ENCODE measurements at places on chromosomes 3 and 15.

GRCh38 chr15:95825671-95826411, 504.7 kb upstream of the NR2F2 start:
- DNase-seq, result no peak

DNA sequence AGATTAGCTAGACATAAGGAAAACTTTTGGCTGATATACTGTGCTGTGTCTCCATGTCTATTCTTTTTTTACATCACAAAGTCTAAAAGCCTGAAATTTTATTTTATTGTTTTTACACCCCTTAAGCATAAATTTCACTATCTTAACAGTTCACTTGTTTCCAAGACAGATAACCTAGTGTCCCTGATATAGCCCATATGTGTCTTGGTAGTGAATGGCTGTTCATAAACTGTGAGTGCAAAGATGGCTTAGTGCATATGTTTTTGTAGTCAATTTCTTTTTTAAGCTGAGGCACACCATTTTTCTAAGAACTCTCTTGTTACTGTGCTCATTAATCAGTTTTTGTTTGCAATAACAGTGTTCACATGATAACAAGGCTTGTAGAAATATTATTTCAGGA, 381.1 kb downstream of the OXSM start:
- DNase-seq, result no peak

- no peak for DNase-seq
Measured at GRCh38 chr3:12643724-12644123, 20.2 kb downstream of the RAF1 start.

DNA sequence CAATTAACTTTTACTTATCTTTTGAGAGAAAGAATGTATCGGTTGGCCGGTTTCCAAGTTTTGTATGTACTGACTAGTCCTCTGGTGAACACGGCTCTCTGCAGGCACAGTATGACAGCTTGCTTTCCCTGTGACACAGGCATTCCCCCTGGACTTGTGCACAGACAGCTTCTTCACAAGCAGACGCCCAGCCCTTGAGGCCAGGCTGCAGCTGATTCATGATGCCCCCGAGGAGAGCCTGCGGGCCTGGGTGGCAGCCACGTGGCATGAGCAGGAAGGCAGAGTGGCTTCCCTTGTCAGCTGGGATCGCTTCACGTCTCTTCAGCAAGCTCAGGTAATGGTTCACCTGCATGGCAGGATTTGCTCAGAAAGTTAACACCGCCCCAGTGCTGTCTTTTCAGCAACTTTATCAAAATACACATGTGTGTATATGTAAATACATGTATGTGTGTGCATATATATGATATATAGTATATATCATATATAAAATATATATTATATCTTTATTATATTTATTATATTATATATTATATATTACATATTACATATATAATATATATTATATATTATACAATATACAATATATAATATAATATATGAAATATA, 25.5 kb downstream of the FAN1 start:
- DNase-seq, result no peak

- DNase-seq, result no peak
Measured at GRCh38 chr3:72383883-72384282, 464.4 kb downstream of the SHQ1 start.

DNA sequence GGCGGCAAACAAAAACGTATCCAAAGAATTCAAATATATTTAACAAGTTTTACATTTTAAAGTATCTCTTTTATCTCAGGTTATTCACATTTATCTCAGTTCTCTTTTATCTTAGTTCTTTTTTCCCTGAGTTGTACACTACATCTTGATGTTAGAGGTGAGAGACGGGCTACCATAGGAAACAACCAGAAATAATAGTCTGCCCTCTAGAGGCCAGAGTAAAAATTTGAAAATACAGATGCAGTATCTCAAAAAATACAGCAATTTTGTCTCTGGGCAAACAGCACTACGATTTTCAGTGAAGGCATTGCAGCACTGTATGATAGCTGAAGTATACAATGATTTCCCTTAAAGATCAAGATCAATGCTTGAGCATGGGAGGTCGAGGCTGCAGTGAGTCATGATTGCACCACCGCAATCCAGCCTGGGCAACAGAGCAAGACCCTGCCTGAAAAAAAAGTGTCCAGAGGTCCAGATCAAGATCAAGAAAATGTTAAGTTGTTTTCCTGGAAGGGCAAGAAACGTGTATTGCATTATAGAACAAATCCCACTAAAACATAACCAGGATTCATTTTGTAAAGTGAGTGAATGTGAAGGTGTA, 82.6 kb upstream of the ATP11B start:
- peak; percentile 48 for DNase-seq

GRCh38 chr15:67138891-67139855, 73.8 kb downstream of the SMAD3 start:
- DNase-seq, result no peak

- peak; percentile 19 for DNase-seq
Measured at GRCh38 chr15:42619656-42620371, 44.4 kb downstream of the STARD9 start.

- no peak for DNase-seq
Measured at GRCh38 chr3:152564459-152564858, 270.5 kb upstream of the P2RY1 start.

DNA sequence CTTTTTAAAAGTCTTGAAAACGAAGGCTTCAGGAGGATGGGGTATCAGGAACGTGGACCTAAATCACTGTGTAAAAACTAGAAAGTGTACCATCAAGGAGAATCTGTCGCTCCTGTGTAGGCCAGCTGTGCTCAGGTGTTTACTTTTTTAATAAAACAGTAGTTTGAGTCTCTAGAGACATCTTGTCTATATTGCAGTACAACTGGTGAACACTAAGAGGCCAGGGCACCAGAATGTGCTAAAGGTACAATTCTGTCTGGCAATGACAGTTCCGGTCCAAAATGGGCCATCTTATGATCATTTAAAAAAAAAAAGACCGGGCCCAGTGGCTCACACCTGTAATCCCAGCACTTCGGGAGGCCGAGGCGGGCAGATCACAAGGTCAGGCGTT, 61.8 kb upstream of the MCF2L2 start:
- DNase-seq, result no peak

DNA sequence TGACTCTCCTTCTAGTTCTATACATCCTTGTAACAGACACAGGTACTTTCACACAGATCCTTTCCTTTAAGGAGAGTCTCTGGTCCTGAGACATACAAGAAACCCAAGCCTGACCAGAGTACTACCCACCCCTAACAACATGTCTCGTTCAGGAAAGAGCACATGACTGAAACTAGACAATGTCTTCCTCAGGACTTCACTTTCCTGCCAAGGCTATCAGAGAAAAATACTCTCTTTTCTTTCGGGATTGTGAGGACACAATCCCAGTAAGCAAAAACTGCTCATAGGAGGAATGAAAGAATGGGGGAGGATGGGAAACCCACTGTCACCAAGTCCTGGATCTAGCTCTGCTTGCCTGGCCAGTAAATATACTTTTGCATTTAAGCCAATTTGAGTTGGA, 11.5 kb upstream of the ANKRD28 start:
- DNase-seq, result peak; percentile 16

DNA sequence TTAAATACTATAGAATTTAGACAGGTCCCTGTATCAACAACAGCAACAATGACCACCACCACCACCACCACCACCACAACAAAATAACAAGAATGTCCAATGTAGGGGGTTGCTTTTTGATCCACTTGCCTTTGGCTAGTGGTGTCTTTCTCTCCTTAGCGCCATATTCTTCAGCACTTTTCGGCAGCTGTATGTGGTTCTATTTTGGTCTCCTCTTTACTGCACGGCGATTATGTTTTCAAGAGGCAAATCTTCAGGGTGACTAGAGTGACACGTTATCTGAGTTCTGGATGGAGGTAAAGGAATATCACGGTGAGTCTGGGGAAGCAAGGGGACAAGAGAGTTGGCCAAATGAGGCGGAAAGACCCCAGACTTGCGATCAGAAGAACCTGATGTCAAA, 56.1 kb downstream of the ST6GAL1 start:
- no peak for DNase-seq

- peak; percentile 83 for DNase-seq
Measured at GRCh38 chr3:170572665-170573253, 13.1 kb downstream of the SLC7A14 start.

- no peak for DNase-seq
Measured at GRCh38 chr15:39799552-39800011, 16.9 kb upstream of the FSIP1 start.

GRCh38 chr15:42592716-42593115, 17.3 kb downstream of the STARD9 start:
- no peak for DNase-seq

DNA sequence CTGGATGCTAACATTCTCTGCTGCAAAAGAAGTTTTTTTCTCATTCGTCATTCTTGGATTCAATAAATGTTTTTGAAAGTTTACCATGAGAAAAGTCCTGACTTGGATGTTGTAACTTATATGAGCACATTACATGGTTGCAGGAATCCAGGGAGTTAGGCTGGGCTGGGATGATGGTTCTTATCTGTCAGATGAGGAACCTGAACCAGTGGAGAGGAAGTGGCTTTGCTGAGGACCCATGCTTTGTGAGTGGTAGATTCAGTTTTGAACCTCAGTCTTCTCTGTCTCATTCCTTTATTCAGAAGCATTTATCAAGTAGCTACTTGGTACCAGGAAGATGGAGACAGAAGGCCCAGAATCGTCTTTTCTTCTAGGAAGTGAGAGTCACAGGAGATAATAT, 3.7 kb upstream of the GASK1A start:
- no peak for DNase-seq

- DNase-seq, result no peak
Measured at GRCh38 chr15:42143356-42143755, 13.1 kb downstream of the PLA2G4F start.

DNA sequence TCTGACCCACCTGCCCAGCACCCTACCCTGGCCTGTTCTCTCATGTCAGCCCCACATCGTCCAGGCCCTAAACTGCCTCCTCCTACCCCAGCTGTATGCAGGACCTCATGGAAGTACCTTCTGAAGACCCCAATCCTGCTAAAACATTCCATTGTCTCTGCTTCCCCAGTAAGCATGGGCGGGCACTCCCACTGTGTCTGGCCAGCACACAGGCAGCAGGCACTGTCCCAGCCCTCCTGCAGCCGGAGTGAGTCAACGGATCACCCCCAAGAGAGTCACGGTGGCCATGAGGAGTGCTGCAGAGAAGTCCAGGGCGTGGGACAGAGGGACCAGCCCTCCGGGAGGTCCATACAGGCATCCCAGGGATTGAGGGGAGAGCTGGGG, 36.4 kb upstream of the SLCO2A1 start:
- DNase-seq, result no peak

GRCh38 chr3:109851854-109852253, 514.5 kb upstream of the DPPA4 start:
- no peak for DNase-seq

DNA sequence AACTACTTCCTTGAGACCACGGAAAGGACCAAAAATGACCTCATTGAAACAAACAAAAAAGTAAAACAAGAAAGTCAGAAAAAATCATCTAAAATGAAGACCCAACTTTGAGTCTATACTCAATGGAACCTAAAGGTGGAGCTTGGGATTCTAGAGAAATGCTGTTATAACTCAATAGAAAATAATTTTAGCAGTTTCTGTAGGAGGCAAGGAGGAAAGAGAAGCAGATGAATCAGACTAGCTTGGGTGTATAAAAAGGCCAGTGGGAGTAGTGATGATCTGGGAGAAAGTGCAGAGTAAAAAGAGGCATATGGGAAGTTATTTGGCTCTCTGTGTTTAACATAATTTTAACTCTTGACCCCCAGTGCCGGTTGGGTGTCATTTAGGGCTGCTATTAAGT, 94.4 kb downstream of the TMCO5A start:
- no peak for DNase-seq

DNA sequence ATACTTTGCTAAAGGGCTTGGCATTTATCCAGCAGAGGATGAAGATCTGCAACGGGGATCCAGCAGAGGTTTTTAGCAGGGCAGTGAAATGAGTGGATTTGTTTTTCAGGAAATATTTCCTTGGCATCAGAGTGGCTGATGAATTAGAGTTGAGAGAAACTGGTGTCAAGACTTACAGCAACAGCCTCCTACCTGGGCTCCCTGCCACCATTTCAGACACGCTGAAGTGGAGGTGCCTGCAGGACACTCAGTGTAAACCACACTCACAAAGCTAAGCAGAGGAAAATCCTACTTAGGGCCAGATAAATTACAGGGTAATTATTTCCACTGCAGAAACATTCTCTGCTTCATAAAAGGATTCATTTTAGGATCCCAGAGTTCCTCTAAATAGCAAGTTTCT, 519.7 kb downstream of the FGF12 start:
- no peak for DNase-seq

GRCh38 chr3:36557708-36558421, 177.6 kb downstream of the STAC start:
- DNase-seq, result no peak

GRCh38 chr3:87084868-87085267, 93.9 kb upstream of the VGLL3 start:
- DNase-seq, result no peak

DNA sequence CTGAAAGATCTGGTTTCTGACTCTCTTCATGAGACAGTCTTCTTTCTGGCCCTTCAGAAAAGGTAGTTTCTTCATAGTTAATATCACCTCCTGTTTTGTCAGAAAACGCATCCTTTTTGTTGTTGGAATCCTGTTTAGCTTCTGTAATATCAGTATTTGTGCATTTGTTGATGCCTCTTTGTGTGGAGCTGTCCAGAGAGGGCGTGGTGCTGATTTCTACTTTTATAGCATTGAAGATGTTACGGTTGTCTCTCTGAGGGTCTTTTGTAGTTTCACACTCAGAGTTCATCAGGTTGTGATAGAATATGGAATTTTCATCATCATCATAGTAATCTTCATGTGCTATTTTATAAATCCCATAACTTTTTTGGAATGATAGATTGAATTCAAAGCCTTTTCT, 8.9 kb downstream of the GPR149 start:
- DNase-seq, result no peak

DNA sequence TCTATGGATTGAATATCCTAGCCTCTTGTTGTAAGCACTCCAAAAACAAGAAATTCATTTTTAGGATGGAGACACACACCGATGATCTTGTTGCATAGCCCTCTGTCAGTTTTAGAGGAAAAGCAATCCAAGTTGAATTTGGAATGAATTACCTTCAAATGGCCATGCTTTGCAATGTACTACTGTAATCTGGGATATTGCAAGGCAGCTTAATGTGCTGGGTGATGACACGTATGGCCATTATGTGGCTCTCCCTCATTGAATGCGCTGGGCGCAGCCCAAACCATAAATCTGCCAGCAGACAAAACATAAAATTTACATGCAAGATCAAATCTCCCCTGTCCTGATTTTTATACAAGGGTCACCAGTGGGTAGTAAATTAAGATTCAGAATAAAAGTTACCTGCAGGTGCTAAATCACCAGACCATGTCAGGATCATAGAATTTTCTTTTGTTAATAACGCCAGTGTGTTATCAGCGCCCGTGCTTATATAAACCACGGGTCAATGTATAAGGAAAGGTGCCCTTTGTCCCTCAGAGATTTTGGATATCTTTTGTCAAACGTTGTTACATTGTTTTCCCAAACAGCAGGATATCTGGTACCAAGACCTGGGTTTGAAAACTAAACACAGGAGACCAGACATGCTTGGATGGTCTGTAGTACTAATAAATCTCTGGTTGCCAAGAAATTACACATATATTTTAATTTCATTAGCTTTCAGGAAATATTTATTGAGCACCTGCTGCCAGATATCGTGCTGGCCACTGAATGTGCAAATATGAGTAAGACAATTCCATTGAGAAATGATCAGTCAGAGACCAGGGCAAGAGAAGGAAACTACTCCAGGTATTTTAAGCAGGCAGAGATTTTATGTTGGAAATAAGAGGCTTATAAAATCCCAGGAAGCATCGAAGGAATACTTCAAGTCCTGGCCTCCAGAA, 237.1 kb downstream of the EBLN2 start:
- no peak for DNase-seq

Data from GM12865 (cell line).